ENCODE measurements at places on chromosomes 5 and 9.

DNA sequence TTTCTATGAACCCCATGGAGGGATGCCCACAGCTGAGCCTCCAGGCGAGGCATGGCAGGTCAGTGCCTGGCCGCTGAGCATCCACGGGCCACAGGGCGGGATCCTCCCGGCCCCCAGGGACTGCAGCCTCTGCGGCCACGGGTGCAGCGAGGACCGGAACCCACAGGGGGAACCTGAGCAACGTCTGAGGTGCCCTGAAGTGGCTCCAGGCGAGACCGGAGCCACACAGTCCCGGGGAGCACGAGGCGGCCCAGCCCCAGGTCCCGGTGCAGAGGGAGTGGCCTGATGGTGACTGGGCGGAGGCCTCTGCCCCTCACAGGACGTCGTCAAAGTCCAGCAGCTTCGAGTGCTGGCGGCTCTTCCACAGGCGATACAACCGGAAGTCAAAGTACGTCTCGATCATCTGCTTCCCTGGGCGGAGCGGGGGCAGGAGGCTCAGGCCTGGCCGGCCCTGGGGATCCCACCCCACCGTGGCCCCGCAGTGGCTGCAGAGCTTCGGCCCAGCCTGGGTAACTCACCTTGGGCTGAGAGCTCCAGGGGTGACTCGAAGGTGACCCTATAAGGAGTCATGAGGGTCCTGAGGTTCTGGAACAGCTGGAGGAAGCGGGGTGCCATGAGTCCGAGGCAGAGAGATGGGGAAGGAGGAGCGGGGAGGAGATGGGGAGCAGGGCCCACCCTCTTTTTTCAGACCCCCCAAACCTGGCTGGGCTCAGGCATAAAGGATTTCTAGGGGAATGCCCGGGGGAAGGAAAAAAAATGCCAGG is 8.1 kb upstream of the ENTPD8 start:
- no peak for DNase-seq

DNA sequence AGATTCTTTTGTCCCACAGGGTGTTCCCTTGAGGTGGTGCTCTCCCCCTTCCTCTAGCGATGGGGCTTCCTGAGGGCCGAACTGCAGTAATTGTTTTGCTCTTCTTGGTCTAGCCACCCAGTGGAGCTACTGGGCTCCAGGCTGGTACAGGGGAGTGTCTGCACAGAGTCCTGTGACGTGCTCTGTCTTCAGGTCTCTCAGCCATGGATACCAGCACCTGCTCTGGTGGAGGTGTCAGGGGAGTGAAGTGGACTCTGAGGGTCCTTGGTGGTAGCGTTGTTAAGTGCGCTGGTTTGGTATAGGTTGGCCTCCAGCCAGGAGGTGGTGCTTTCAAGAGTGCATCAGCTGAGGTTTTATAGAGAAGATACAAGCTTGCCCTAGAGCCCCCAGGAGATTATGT is 20.4 kb upstream of the CEP72 start:
- no peak for DNase-seq

DNA sequence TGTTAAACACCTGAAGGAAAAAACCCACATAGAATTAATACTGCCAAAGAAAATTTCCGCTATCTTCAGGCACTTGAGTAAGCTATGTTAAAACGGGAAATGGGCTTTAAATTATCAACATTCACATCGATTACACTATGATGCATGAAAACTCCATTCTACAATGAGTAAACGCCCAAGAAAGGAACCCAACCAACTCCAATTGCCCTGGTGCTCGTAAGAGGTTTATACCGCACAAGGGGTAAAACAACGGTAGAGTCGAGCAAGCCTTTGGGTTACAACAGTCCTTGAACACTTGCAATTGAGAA is 1.0 kb downstream of the AGTPBP1 start:
- no peak for DNase-seq

DNA sequence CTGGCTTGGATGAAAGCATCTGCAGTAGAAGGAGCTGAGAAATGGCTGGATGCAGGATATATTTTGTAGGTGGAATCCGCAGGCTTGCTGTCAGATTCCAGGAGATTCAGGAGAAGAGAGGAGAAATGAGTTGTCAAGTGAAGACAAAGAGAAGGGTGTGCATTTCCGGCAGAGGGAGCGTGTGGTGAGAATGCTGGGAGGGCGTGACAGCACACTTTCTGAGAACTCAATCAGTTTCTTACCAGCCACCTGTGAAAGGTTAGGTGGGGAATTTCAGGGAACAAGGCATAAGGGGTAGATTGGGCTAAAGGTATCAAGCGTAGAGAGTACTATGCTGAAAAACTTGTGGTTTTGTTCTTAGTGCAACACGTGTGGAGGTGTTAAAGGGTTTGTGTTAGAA is 199.3 kb upstream of the ANKH start:
- no peak for DNase-seq

DNA sequence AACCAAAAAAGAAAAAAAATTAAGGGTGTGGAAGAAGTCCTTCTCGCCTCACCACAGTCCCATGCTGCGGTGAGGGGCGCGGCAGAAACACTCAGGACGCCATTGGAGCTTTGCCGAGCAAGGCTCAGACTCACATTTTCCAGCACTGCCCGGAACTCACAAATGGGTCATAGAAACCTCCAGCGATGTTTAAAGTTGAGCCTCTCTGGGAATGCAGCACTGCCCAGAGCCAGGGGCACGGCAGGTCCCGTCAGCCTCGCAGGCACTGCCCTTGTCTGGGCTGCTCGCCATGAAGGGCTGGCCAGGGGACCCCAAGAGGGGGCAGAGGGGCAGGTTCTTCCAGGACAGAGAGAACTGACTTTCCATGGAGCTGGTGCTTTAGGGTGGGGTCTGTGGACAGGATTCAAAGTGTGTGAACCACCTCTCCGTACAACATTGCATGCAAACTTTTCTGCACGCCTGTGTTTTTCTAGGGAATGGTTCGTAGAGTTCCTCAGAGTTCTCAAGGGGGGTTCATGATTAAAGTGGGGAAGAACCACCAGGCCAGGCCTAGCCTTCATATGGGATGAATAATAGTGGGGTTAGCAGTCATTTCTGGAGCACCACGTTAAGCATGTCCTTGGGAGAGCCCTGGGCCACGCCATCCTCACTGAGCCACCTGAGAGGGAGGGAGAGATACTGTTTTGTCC is 38.4 kb downstream of the PRRX2 start:
- no peak for DNase-seq

DNA sequence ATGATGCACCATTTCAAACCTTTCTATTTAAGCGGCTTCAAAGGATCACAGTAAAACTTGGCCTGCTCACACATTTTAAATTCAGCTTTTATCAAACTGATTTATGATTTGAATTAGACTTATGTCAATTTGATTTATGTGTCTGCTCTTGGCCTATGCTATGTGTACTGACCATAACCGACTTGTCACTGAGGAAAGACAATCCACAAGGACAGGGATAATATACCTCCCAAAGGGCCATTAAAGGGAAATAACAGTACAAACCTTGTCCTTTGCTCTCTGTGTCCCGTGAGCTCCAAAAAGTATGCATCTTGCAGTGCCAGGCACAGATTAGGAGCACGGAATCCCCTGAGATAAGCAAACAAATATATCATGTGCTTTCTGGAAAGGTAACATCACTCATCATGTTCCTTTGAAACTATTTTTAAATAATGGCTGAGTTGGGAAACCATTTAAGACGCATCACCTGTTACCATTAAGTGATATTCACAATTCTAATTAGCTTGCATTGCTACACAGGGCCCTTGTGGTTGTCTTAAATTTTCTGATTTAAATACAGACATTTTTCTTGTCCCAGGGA is 31.9 kb upstream of the FTMT start:
- no peak for DNase-seq

DNA sequence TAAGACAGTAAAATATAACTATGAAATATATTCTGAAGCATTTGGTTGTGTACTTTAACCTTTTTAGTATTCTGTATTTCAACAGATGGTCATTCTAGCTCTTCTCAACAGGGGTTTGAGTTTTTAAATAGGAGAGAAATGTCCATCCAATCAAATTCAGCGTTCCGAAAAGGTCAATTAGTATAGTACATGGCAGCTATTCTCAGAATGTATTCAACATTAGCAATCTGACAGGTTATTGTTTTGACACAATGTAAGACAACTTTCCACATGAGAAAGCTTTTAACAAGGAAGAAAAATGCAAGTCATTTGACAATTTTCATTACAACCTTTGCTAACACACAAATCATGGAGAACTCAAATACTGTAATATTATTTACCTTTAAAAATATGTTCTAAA is 996.3 kb upstream of the CDH10 start:
- DNase-seq, result no peak

DNA sequence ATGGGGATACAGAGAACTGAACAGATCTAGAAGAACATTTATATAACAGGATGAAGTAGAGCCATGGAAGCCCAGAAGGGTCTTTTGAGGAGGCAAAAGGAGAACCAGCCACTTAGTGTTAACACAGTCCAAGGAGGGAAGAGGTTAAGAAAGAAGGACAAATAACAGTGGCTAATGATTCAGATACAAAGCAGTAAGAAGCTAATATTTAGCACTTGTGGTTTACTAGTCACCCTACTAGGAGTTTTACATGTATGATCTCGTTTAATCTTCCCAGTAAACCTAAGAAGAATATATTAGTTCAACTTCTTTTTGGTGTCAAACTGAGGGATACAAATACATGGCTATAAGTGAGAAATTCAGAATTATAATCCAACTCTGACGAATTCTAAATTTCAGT is 7.7 kb downstream of the FBXO4 start:
- no peak for DNase-seq

- DNase-seq, result no peak
Measured at GRCh38 chr5:5209510-5210286, 69.6 kb downstream of the ADAMTS16 start.

GRCh38 chr5:147763791-147764525 is 18.6 kb downstream of the JAKMIP2 start:
- no peak for DNase-seq

GRCh38 chr9:123090198-123090896 is 56.9 kb downstream of the GPR21 start:
- DNase-seq, result peak; percentile 70

- no peak for DNase-seq
Measured at GRCh38 chr9:111853450-111853827, 43.2 kb upstream of the UGCG start.

DNA sequence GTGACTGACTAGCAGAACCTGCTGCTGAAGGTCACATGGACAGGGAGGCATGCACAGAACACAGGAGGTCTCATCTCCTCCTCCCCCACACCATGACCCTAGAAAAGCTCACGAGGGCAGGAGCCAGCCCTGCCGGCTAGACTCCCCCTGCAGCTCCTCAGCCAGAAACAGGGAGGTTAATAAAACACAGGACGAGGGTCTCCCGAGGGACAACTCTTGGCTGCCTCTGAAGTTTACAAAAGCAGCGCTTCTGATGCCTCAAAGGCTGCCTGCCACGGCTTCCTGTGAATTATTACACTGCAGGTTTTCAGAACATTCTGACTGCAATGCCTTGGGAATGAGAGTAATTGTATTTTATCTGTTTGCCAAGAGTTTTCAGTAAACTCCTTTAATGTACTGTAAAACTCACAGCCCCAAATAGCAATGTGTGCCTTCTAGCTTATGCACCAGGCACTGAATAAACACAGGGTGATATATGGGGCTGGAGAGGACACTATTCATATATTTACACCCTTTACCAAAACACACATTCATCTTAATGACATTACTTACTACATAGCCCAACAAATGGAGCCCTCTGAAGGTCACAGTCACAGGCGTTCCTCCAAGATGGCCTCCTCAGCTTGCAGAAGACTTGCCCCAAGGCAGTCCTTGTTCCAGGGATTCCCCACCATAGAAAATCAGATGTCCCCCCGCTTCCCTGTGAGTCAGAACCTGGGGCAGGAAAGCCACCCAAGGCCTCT is 83.7 kb downstream of the C5orf15 start:
- no peak for DNase-seq

DNA sequence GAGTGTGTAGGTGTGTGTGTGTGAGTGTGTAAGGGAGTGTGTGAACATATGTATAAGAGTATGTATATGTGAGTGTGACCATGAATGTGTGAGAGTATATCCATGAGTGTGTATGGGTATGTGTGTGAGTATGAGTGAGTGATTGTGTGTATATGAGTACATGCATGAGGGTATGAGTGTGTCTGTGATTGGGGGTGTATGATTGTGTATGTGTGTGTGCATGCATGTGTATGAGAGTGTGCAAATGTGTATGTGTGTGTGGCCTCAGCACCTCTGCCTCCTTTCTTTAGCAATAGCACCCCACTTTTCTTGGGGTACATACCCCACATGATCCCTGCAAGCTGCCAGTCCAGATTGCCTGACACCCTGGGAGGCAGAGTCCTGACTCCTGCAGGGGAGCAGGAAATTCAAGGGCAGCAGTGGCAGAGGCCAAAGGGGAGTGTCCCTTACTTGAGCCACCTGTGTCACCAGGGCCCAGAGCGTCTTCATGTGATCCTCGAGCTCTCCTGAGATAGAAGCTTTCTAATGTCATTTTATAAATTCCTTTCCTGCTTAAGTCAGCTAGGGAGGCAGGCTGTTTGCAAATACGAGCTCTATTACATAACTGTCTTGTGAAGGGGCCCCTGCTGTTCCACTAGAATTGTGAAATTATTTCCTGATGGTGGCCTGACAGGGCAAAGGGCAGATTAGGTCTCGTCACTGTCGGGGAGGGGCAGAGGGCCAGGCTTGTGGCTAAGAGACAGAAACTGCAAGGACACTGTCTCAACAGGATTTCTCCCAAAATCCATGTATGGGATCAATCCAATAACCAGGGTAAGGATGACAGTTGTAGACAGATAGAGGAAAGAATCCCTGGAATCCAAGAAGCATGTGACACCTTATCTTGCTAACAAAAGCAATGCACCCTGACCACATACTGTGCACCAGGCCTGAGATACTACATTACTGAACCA is 389.1 kb downstream of the GADD45G start:
- peak; percentile 18 for DNase-seq

- no peak for DNase-seq
Measured at GRCh38 chr9:73327149-73327548, 175.5 kb downstream of the ANXA1 start.

GRCh38 chr5:123916345-123917121 is 404.6 kb downstream of the CSNK1G3 start:
- no peak for DNase-seq

GRCh38 chr9:12464400-12464799 is 228.8 kb upstream of the TYRP1 start:
- DNase-seq, result no peak

- no peak for DNase-seq
Measured at GRCh38 chr5:1544294-1544961, 20.7 kb upstream of the LPCAT1 start.

GRCh38 chr5:141773779-141774562 is 91.9 kb upstream of the ARAP3 start:
- no peak for DNase-seq

GRCh38 chr5:179699616-179700237 is 960 bp downstream of the CANX start:
- DNase-seq, result peak; percentile 69

- no peak for DNase-seq
Measured at GRCh38 chr9:18114559-18115475, 359.1 kb upstream of the ADAMTSL1 start.

DNA sequence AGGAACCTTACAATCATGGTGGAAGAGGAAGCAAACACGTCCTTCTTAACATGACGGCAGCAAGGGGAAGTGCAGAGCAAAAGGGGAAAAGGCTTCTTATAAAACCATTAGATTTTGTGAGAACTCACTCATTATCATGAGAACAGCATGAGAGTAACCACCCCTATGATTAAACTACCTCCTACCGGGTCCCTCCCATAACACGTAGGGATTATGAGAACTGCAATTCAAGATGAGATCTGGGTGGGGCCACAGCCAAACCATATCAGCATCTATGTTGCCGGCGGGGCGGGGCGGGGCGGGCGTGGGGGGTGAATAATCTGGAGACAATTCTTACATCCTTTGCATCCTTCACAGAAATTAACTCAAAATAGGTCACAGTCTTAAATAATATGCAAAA is 58.8 kb upstream of the GFPT2 start:
- no peak for DNase-seq

GRCh38 chr9:93143830-93144530 is 9.9 kb upstream of the NINJ1 start:
- no peak for DNase-seq
